ENCODE measurements at places on chromosomes 6 and 20.

DNA sequence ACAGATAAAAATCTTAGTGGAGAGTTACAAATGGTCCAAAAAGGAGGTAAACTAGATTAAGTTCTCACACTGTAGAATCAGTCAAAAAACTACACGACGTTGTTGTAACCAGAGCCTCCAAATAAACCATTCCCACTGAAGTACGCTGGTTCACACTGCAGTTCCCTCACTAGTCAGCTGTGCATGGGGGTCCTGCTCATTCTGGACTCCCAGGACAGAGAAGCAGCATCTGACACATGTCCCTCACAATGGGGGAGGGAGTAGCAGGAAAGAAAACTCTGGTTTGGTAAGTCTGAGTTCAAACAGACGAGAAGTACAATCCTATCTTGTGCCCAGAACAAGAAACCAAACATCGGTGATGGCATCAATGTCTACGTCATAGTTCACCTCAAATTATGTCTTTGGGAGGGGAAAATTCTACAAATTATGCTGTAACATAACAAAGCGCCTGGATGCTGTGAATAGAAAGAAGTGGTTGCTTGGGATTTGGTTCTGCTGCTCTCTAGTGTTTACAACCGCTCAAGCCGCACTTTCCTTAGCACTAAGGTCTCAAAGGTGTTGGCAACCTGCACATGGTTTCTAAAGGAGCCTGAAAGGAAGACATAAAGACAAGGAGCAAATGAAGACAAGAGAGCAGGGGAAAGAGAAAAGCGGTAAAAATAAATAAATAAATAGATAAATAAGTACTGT is 208.0 kb downstream of the GMDS start:
- DNase-seq, result no peak

- DNase-seq, result no peak
These were observed 151.6 kb upstream of the GMDS start for GRCh38 chr6:2396846-2397630.

- DNase-seq, result no peak
These were observed 11.6 kb upstream of the HSP90AB1 start for GRCh38 chr6:44235269-44235668.

GRCh38 chr20:9588706-9589105 is 74.3 kb downstream of the LAMP5 start:
- DNase-seq, result no peak

DNA sequence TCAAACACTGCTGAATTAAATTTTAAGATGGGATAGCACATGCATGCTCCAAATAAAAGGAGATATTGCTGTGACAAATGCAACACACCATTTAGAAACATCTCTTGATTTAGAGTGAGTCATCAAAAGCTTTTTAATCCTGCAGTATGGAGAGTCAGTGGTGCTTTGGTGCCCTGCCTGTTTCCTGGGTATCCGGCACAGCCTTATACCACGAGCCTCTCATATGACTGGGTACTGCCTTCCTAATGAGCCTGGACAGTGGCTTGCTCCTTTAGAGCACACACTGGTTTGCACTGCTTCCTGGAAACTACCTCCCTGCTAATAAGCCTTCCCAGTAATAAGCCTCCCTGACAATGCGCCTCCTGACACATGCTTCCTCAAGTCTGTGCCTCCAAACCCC is 65.3 kb upstream of the KCNK16 start:
- no peak for DNase-seq

- DNase-seq, result no peak
These were observed 156.9 kb downstream of the INSM1 start for GRCh38 chr20:20524756-20525155.

DNA sequence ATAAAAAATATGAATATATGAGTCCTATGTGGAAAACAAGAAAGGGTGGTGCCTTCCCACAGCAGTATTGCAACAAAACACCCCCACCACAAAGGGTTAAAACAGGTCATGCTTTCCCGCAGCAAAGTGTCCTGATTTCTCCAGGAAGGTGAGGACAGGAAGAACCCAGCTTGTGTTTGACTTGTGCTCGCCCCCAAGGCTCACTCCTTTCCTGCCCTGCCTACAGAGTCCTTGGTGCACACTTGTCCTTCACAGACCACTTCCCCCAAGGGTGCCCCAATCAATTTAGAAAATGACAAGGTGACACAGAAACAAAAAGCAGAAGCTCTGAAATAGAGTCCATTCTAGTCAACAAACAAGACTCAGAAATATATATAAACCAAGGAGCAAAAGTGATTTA is 237.4 kb downstream of the PTPRK start:
- DNase-seq, result no peak

- DNase-seq, result no peak
These were observed 1.1 kb downstream of the SAPCD1 start for GRCh38 chr6:31763619-31763940.

DNA sequence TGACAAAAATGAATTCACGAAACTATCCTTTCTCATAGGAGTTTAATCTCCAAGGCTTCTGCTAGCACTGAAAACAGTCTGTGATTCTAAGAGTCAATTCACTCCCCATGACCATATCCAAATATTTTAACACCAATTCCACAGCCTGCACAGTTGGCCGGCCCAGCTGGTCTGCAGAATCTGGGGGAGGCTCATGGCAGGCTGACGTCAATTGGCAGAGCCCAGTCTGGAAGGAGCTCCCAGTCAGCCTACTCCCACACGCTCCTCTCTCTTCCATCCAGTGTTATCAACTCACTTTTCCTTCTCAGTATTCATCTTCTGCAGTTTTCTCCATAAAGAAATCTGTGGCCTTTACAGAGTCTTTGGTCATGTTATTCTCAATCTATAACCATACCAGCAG is 111.0 kb downstream of the TBXT start:
- no peak for DNase-seq

- no peak for DNase-seq
These were observed 100.4 kb upstream of the NAA20 start for GRCh38 chr20:19916531-19917485.

DNA sequence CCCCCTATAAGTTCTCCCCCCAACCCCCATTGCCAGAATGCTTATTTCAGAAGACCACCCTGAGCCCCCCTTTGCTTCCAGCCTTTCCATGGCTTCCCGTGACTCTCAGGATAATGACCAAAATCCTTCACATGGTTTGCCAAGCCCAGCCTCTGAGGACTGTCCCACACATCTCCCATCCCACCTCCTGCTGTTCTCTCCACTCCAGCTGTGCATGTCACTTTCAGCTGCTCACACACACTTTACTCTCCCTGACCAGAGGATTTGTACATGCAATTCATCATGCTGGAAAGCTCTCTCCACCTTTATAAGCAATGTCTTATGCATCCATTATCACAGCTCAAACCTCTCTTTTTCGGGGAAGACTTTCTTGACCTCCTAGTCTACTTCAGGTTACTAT is 164.2 kb downstream of the PRL start:
- no peak for DNase-seq

- no peak for DNase-seq
These were observed 20.3 kb downstream of the TTBK1 start for GRCh38 chr6:43263314-43264178.

GRCh38 chr6:165599596-165600487 is 63.2 kb downstream of the PDE10A start:
- no peak for DNase-seq

GRCh38 chr20:50491168-50491567 is 19.0 kb upstream of the PTPN1 start:
- no peak for DNase-seq

DNA sequence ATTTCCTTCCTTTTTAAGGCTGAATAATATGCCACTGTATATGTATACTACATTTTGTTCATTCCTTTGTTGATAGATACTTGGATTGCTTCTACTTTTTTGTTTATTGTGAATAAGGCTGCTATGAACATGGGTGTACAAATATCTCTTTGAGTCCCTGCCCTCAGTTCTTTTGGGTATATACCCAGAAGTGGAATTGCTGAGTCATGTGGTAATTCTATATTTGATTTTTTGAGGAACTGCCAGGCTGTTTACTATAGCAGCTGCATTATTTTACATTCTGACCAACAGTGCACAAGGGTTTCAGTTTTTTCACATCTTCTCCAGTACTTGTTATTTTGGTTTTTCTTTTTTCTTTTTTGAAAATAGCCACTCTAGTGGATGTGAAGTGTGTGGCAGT is 34.1 kb downstream of the CDS2 start:
- no peak for DNase-seq

DNA sequence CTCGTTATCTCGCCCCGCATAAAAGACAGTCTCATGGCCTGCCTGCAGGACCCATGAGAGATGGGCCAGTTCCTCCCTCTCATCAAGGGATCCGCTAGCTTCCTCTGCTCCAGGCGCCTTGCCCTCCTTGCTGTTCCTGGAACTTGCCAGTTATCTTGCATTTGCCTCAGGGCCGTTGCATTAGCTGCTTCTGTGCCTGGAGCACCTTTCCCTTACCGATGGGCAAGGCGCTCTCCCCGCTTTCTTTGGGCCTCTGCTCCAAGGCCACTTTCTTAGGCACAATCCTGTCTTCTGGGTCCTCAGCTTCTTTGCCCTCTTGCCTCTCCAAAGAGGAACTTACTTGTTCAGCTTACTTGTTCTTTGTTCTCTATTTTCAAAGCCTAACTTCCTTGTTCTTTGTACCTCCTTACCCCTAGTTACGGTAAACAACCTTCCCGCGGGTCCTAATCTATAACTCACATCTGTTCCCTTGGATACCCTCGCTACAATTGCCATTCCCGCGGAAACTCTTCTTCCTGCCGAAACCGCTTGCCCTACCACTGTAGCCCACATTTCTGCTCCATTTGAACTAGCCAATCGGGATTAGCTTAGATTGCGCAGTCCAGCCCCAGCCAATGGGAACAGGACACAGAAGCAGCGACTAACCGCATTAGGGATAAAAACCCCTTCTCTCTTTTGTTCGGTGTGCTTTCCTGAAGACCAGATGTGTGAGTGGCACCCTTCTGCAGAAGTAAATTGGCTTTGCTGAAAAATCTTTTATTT is 887 bp upstream of the NSFL1C start:
- DNase-seq, result peak; percentile 93

DNA sequence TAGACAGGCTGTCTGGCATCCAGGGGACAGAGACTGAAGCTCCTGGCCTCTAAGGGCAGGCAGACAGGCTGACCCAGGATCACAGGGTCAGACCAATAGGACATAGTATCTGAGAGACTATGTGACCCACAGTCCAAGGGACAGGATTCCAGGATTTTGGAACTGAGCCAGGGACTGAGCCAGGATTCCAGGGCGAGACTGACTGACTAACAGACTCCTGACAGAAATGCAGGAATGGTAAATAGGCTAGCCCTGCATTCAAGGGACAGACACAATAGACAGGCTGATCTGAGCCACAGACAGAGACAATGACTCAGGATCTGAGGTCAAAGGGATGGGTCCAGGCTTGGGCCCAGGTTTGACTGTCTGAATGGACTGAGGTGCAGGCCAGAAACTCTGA is 19.8 kb downstream of the XKR7 start:
- no peak for DNase-seq

DNA sequence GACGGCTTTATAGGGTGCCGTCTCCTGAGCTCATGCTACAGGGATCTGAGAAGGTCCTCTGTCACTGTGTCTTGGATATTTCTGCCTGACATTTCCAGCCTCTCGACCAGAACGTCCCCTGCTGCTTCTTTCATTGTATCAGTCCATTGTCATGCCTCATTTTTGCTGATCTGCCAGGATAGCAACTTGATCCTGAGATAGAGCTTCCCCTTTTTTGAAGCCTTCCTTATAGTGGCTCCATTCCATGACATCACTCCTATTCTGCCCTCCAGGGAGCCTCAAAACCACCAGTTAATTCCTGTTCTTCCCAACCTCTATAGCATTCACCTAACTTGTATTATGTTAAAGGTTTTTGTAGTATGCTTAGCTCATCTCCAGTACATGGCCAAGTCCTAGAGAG is 431.8 kb upstream of the NOX3 start:
- no peak for DNase-seq

GRCh38 chr6:42369568-42369967 is 82.2 kb downstream of the TRERF1 start:
- DNase-seq, result no peak

- no peak for DNase-seq
These were observed 184.2 kb upstream of the BMP2 start for GRCh38 chr20:6583134-6583738.

DNA sequence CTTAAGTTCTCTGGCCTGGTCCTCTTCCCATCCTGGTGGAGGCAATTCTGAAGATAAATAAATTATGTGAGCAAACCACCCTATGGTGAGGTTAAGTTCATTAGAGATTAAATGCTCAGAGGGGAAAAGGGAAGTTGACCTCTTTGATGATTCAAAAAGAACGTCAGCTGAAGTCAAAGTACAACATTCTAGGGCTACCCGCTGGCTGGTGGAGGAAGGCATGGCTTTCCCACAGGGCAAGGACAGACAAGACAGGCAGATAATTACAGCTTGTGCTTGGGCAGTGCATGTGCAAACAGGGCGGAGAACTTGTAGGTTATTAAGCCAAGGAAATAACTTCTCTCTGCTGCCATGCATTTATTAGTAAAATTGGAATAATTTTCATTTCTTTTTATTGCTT is 91.0 kb upstream of the SLC24A3 start:
- DNase-seq, result peak; percentile 22
